ENCODE measurements at places on chromosomes 4 and X.

GRCh38 chr4:118953276-118953675, 64.6 kb downstream of the SYNPO2 start:
- DNase-seq = no peak

- DNase-seq = no peak
These were observed 138.8 kb downstream of the NDST3 start for GRCh38 chr4:118173126-118173525.

DNA sequence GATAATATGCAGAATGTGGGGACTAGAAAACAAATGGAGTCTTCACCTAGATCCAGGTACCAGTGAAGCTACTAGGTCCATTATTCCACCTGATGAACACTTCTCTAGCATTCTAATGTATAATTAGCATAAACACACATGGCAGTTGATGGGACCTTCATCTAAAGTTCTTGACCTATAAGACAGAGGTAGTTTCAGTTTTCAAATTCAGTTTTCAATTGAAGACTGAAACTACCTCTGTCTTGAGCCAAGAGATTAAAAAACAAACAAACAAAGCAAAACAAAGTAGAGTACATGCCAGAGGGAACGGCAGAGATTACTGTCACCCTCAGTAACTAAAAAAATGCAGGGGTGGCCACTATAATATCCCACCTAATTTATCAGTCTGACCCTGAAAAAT, 199.9 kb upstream of the NEIL3 start:
- DNase-seq = no peak

DNA sequence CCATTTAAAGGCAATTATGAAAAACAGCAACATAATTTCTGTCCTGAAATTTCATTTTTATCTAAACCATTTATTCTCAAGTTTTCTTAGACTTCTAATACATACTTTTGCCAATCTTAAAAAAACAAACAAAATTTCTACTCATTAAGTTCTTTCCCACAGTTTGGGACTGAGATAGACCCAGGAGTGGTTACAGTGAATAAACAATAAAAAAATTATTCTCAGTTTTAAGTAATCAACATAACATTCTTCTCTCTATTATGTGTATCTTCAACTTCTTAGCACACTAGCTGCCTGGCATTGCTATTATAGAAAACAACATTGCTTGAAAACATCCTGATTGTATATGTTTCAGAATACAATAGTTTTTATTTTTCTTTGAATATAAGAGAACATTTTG, 532.8 kb downstream of the IL15 start:
- no peak for DNase-seq

GRCh38 chr4:124181039-124181438, 531.5 kb downstream of the ANKRD50 start:
- no peak for DNase-seq

DNA sequence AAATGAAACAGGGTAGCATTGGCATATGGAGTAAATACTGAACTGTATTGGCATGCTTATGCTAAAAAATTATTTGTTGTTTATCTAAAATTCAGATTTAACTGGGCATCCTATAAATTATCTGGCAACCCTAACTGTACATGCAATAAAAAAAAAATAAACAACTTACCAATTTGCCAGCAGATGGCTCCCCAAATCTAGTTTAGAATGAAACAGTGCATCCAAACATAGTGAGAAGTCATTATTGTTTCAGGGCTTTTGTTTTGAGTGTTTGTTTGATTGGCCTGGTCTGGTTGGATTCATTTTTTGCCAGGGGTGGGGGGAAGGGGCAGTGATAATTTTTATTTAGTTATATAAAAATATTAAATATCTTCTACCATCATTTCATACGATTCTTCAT, 12.8 kb upstream of the NSUN7 start:
- no peak for DNase-seq

GRCh38 chrX:39755143-39756032, 342.4 kb downstream of the BCOR start:
- no peak for DNase-seq

DNA sequence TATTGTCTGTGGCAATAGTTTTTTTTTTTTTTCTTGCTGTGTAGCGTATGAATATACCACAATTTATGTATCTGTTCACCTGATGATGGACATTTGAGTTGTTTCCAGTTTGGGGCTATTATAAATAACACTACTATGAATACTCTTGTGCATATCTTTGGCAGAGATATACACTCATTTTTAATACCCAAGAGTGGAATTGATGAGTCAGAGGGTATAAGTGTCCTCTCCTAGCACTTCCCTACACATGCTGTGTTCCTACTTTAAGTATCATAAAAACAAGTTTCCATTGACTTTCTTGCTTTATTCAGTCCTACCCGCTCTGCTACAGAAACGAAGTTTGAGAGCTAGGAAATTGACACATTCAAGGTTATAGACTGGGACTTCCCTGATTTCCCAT, 39.8 kb downstream of the XIAP start:
- no peak for DNase-seq

DNA sequence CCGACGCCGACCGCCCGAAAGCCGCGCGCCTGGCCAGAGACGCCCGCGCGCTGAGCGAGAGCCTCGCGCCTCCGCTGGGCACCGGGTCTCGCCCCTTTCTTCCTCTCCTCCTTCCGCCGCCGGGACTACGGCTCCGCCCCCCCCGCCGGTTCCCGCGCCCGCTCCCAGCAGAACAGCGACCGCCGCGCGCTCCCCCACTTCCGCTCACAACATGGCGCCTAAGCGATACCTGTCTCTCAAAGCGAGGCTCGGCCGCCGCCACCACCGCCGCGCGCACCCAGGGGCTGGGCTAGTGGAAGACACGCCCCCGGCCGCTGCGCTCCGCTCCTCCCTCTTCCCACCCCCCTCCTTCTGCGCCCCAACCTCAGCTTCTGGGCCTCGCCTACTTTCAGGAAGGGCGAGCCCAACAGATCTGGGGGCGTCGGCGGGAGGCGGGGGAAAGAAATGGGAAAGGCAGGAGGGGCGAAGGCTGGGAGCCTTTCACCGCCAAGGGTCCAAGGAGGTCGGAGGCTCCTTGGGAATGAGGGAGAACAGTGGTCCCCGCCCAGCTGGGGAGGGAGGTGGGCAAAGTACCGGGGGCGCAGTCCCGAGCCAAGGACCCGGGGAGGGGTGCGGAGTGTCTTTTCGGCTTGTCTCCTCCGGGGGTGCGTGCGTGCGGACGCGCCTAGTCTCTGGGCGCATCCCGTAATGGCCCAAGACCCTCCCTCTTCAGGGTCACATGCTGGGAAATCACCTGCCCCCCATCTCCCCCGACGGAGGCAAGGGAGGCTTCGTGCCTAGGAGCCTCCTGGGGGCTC, at the start of gene RPS6KA3:
TSS of gene RPS6KA3 (minus strand) at position 100 of the 797 bp plus-strand sequence. CDS start 277 bp downstream, outside the sequence.
- peak; percentile 89 for DNase-seq

DNA sequence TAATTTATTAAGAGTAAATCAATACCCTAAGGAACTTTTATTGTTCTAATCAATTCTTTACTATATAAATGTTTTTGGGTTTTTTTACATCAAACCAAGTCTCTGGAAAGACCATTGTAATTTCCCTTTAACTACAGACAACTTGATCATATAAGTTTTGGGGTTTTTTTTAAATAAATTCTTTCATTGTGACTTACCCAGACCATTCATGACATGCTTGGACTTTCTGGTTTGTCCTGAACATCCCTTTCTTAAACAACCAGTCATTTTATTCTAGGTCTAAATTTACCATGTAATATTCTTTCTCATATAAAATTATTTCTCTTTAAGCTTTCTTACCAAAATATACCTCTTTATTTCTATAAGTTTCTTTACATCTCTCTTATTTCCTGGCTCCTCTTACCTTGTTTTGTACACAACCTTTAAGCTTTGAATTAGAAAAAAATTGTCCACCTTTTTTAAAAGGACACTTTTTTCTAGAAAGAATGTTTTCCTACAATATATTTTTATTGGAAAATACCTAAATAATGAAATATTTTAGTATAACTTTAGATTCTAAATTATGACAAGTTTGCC, 8.4 kb downstream of the CNGA1 start:
- DNase-seq = no peak

DNA sequence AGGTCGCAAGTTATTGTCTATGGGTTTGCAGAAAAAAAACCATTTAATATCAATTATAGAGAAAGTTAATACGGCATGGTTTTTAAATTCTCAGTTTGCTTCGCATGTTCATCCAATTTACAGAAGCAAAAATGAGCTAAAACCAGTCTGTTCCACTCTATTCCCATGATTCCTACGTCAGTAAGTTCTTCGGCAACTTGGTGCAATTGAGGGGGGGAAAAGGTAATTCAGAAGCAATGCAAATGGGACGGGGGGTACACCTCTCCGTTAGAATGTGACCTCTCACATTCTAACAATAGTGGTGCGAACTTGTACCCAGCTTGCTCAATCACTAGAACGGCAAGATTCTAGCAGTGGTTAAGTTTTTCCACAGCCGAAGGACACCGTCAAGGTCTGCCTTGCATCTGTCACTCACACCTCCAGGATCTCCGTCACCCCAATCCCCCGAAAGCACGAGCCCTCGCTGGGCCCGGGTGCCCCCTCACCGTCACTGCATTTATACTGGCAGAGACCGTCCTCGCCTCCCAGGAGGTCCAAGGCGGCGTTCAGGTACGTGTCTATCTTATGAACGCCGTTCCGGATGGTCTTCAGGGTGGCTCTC, 653 bp downstream of the PLA2G12A start:
- no peak for DNase-seq

DNA sequence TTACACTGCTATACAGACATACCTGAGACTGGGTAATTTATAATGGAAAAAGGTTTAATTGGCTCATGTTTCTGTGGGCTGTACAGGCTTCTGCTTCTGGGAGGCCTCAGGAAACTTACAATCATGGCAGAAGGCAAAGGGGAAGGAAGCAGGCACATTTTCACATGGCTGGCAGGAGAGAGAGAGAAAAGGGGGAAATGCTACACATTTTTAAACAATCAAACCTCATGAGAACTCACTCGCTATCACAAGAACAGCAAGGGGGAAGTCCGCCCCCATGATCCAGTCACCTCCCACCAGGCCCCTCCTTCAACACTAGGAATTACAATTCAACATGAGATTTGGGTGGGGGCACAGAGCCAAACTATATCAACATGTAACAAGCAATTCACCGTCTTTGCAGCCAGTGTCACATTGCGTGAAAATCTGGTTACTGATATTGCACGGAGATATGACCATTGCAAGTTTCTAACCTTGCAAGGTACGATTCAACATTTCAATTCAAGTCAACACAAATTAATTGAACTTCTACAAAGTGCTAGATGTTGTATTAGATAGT, 61.7 kb upstream of the RELL1 start:
- no peak for DNase-seq

GRCh38 chrX:11239230-11239629, 54.0 kb upstream of the AMELX start:
- DNase-seq = no peak
